Heart right ventricle (tissue), 16 donors: ENCODE measurements at places on chromosomes 2 and 18. TPM values are rescaled to one million over a fixed set of nuclear protein-coding genes. Genes with fewer than 3 reads are reported as not detected.

DNA sequence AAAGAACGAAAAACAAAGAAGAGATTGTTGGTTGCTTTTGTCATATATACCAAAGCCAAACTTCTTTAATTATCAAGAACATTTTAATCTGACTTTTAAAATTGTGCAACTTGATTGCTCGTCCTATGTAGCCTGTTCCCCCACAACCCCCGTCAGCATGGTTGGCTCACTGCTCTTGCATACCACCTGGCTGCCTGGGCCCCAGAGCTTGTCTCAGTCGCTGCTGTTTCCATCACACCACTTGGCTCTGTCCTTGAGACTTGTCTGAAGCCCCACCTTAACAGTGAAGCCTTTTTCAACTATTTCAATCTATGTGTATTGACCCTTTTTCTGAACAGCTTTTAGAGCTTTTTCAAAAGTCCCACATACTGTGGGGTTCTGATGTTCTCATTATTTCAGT is 270.8 kb downstream of the ZNF407 start:
- H3K36me3 ChIP-seq = no peaks in the 10 kb centered on the region
- H3K4me1 ChIP-seq = peaks cover 19% of the 10 kb centered on the region
- no peaks in the 10 kb centered on the region for H3K27me3 ChIP-seq
- no peak overlapping the region for H3K4me3 ChIP-seq
- DNase-seq = peak; percentile 24

CHRNG gene
- not detected for polyA plus RNA-seq

DNA sequence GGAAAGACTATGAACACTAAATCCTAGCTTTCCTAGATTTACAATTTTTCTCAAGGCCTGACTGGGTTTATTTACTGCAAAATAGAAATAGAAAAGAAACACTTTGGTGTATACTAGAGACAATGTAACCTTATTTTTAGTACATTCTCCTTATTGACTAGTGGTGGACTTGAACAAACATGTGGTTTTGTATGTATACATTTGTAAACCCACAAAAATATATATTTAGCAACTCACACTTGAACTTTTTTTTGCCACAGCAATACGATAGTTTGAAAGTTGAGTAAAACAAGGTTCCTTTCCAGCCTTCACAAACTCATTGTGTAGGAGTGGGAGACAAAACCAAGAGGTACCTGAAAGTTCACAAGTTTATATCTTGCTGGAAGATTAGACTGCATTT is 1633.4 kb upstream of the LRRTM1 start:
- no peaks in the 10 kb centered on the region for H3K36me3 ChIP-seq
- H3K4me3 ChIP-seq = no peak overlapping the region
- H3K27ac ChIP-seq = no peak overlapping the region
- H3K4me1 ChIP-seq = no peaks in the 10 kb centered on the region
- no peaks in the 10 kb centered on the region for H3K27me3 ChIP-seq

DNA sequence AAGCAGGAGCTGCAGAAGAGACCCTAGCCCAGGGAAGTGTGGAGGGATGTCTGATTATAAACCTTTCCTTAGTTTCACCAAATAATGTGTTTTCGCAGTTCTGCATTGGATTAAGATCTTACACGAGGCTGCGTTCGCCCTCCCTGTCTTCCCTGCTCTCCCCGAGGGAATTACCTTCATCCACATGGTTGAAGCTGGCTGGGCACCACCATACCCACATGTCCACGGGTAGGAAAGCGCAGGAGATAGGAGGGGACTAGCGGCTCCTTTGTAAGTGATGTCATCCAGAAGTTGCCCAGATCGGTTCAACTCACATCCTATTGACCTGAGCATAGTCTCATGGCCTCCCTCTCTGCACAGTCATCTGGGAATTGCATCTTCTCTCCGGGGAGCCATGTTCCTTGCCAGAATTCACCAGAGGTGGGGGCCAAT is 1.1 kb downstream of the TTL start:
- no peak for DNase-seq
- H3K27me3 ChIP-seq = no peaks in the 10 kb centered on the region
- H3K27ac ChIP-seq = peak overlapping the region; percentile 92
- peaks cover 17% of the 10 kb centered on the region for H3K36me3 ChIP-seq
- H3K4me3 ChIP-seq = peak overlapping the region; percentile 93
- peaks cover 19% of the 10 kb centered on the region for H3K4me1 ChIP-seq

- H3K4me1 ChIP-seq = no peaks in the 10 kb centered on the region
- no peak overlapping the region for H3K4me3 ChIP-seq
- no peaks in the 10 kb centered on the region for H3K36me3 ChIP-seq
Observed at GRCh38 chr2:7281231-7282201, 364.3 kb downstream of the RNF144A start.

DNA sequence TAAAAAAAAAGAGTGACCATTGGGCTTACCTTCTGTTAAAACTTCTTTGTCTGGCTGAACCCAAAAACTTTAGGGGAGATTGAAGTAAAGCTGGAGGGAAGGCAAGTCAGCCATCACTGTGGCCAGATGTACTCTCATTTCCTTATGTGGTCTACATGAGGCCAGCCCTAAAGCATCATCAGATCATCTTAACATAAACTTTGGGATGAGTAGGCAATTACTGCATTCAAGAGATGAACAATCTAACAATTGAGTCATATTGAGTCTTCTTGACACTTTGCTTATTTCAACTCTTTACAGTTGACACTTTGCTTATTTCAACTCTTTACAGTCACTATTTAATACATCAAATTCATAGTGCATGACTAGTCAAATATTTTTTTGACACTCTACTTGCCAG is 155.6 kb downstream of the QPCT start:
- H3K36me3 ChIP-seq = no peaks in the 10 kb centered on the region
- H3K4me3 ChIP-seq = no peak overlapping the region
- no peaks in the 10 kb centered on the region for H3K4me1 ChIP-seq
- H3K27me3 ChIP-seq = no peaks in the 10 kb centered on the region
- no peak for DNase-seq

DNA sequence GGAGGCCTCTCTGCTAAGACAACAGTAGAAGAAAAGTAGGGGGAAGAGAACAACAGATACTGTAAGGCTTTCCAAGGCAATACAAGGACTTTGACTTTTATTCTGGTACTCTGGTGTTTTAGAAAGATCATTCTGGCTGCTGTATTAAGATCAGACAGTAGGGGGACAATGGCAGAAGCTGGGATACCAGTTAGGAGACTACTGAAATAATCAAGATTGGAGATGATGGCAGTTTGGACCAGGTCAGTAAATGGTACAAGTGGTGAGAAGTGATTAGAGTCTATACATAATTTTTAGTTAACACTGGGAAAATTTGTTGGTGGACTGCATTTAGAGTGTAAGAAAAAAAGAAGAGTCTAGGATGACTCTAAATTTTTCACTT is 139.7 kb downstream of the ROCK1 start:
- peaks cover 10% of the 10 kb centered on the region for H3K36me3 ChIP-seq
- H3K4me3 ChIP-seq = no peak overlapping the region
- DNase-seq = no peak
- H3K4me1 ChIP-seq = no peaks in the 10 kb centered on the region

GRCh38 chr2:216911886-216912285 is 52.0 kb upstream of the TNP1 start:
- no peaks in the 10 kb centered on the region for H3K4me1 ChIP-seq
- DNase-seq = no peak
- H3K27me3 ChIP-seq = no peaks in the 10 kb centered on the region
- no peaks in the 10 kb centered on the region for H3K36me3 ChIP-seq
- no peak overlapping the region for H3K4me3 ChIP-seq
- no peak overlapping the region for H3K27ac ChIP-seq

MOGAT1 gene
- 0.07 TPM for polyA plus RNA-seq

GRCh38 chr2:111984213-111984604 is 70.9 kb upstream of the TMEM87B start:
- no peaks in the 10 kb centered on the region for H3K36me3 ChIP-seq
- H3K27ac ChIP-seq = no peak overlapping the region
- no peak for DNase-seq

GRCh38 chr18:34600158-34600557 is 109.9 kb upstream of the DTNA start:
- no peak for DNase-seq
- no peak overlapping the region for H3K27ac ChIP-seq
- no peaks in the 10 kb centered on the region for H3K4me1 ChIP-seq
- H3K27me3 ChIP-seq = no peaks in the 10 kb centered on the region
- no peak overlapping the region for H3K4me3 ChIP-seq

DNA sequence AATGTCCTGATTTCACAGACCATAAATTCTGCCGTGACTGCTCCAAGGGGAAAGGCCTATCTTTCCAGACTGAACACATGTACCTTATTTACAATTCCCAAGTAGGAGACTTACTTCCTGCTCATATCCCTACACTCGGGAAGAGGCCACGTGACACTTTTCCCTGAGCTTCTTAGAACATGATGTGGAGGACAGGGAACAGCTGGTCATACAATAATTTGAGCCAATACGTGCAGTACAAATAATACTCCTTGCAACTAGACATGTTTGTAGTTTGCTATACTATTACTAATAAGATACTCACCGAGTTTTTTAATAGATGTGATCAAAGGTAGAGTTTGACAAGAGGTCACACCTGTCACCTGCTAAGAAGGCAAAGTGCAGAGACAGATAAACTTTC is 256.4 kb downstream of the SP3 start:
- no peaks in the 10 kb centered on the region for H3K27me3 ChIP-seq
- H3K27ac ChIP-seq = no peak overlapping the region
- H3K4me1 ChIP-seq = no peaks in the 10 kb centered on the region

GRCh38 chr2:43851011-43851980 is 12.5 kb downstream of the ABCG8 start:
- peaks cover 63% of the 10 kb centered on the region for H3K27me3 ChIP-seq
- H3K27ac ChIP-seq = no peak overlapping the region
- no peak for DNase-seq

DNA sequence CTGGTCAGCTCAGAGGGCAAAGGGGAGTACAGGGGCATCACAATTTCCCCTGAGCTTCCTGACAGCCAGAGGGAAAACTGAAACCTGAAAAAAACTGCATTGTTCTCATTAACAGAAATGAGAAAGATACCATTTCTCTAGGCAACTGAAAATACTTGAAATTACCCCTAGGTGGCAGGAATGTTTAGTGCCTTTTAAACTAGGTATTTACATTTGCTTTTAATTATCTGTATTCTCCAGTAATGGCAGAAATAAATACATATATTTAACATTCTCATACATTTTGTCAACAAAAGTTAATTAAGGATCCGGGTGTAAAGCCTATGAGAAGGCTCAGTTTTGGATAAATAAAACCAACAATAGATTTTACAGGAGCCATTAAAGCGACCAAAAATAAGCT is 34.5 kb downstream of the RPL31 start:
- no peak overlapping the region for H3K4me3 ChIP-seq
- H3K36me3 ChIP-seq = no peaks in the 10 kb centered on the region
- H3K27me3 ChIP-seq = no peaks in the 10 kb centered on the region
- no peak overlapping the region for H3K27ac ChIP-seq
- H3K4me1 ChIP-seq = peaks cover 9% of the 10 kb centered on the region

FOXI3 gene
- polyA plus RNA-seq = not detected

- no peaks in the 10 kb centered on the region for H3K27me3 ChIP-seq
- H3K36me3 ChIP-seq = no peaks in the 10 kb centered on the region
- peaks cover 8% of the 10 kb centered on the region for H3K4me1 ChIP-seq
- no peak overlapping the region for H3K27ac ChIP-seq
- no peak overlapping the region for H3K4me3 ChIP-seq
Observed at GRCh38 chr2:96783388-96783787, 22.7 kb downstream of the CNNM4 start.

- H3K4me1 ChIP-seq = no peaks in the 10 kb centered on the region
- no peak overlapping the region for H3K27ac ChIP-seq
- no peaks in the 10 kb centered on the region for H3K36me3 ChIP-seq
- H3K27me3 ChIP-seq = peaks cover 18% of the 10 kb centered on the region
- H3K4me3 ChIP-seq = no peak overlapping the region
Observed at GRCh38 chr2:98301469-98301868, 44.8 kb upstream of the CNGA3 start.

DNA sequence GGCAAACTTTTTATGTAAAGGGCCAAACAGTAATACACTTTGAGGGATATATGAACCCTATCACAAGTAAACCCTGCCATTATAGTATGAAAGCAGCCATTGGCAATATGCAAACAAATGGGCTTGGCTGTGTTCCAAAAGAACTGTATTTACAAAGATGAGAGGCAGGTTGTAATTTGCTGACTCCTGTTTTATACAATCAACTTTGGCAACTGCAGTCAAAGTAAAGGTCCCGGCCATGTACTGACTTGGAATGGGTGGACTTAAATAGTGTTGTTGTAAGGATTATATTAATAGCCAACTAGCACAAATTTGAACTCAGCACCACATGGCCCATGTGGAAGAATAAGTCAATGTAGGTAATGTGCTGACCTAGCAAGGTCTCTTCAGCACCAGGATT is 223.4 kb downstream of the WDPCP start:
- H3K27ac ChIP-seq = no peak overlapping the region
- no peaks in the 10 kb centered on the region for H3K27me3 ChIP-seq
- no peak overlapping the region for H3K4me3 ChIP-seq
- no peak for DNase-seq

DNA sequence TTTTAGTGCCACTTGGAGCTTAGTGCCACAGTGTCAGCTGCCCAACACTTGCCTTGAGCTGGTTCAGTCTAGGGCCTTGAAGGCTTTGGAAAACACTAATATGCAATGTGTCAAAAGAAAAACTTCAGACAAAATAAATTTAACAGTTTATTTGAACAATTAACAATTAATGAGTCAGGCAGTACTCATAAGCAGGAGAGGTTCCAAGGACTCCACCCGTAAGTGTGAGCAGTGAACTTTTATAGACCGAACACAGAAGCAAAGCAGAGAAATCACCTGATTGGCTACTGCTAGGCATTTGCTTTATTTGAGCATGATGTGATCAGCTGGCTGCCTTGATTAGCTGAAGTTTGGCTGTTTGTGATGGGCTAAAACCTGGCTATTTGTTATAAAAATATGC is 49.5 kb upstream of the TBC1D8 start:
- H3K4me3 ChIP-seq = no peak overlapping the region
- DNase-seq = no peak
- no peaks in the 10 kb centered on the region for H3K4me1 ChIP-seq
- no peaks in the 10 kb centered on the region for H3K36me3 ChIP-seq
- no peak overlapping the region for H3K27ac ChIP-seq

UGT1A10 gene
- not detected for polyA plus RNA-seq

DNA sequence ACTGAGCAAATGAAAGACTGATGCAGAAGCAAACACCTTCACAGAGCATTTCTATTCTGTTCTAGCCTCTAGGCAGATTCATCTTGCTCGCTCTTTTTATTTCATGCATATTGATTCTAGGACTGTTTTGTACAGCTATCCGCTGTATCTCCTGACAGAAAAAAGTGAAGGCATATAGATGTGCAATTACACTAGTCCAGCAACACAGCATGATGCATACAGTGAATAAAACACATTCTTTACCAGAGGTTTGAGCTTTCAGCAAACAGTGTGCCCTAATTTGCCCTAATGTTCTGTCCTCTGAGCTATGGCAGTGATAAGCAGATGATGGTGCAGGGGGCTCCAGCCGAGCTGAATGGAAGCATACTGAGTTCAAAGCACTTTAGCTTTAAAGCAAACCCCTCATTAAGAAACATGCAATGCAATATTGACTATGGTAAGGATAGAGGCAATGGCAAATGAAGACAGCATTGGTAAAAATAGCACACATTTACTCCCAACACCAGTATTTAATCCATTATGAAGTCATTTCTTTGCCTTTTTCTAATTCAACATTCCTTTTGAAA is 141.2 kb upstream of the RGPD4 start:
- H3K4me3 ChIP-seq = no peak overlapping the region
- H3K36me3 ChIP-seq = no peaks in the 10 kb centered on the region
- H3K4me1 ChIP-seq = no peaks in the 10 kb centered on the region
- no peaks in the 10 kb centered on the region for H3K27me3 ChIP-seq
- DNase-seq = no peak
